LNCaP clone FGC (cell line): ENCODE measurements at places on chromosomes 4 and X.

GRCh38 chr4:16658183-16658582 lies 240.3 kb downstream of the LDB2 start:
- DNase-seq = no peak

DNA sequence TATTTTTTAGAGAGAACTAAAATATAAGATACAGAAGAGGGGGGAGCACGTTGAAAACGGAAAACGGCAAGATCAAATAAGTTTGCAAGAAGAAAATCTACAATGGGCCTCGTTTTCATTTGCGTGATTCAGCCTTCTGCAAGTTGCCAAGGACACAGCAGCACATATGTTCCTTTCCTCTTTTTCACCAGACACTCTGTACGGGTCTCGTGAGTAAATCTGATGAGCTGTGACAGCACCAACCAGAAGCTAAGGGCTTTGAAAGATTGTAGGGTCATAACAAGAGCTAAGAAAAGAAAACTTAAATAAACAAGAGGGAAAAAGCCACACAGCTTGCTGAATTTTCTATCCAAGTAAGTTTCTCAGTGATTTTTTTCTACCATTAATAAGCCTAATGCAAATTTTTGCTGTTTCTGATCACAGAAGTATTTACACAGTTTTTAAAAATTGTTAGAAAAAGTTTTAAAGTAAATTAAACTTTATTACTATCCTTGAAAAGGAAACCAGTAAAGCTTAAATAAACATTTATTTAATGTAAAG lies 63.4 kb downstream of the SCML2 start:
- DNase-seq = no peak

GRCh38 chr4:33959519-33959918 lies 2284.8 kb downstream of the ARAP2 start:
- no peak for DNase-seq

DNA sequence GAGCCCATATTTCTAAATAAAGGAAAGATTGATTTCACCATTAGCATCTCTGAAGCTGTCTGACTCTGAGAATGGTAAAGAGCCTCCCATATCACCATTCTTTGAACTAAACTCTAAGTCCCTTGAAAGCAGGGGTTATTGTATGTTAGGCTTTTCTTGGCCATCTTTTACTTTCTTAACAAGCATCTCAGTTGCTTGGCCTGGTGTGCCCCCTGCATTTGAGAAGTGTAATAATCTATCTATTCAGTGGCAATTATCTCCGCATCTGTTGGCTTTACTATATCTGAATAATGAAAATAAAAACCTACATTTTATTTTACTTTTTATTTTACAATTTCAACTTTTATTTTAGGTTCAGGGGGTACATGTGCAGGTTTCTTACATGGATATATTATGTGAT lies 128.3 kb upstream of the ARMCX2 start:
- DNase-seq = no peak

DNA sequence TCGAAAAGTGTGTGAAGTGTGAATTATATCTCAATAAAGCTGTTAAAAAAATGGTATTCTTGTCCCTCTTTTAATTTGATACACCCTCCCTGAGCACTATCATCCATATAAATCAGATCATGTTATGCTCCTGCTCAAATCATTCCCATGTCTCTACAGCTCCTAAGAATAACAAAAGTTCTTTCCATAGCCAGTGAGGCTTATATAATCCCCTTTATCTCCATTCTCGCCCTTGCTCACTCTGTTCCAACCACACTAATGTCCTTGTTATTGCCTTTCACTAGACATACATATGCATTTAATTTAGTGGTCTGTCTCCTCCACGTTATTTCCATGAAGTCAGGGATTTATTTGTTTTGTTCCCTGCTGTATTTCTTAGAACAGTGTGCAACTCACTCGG lies 10.5 kb downstream of the ZGRF1 start:
- DNase-seq = no peak

DNA sequence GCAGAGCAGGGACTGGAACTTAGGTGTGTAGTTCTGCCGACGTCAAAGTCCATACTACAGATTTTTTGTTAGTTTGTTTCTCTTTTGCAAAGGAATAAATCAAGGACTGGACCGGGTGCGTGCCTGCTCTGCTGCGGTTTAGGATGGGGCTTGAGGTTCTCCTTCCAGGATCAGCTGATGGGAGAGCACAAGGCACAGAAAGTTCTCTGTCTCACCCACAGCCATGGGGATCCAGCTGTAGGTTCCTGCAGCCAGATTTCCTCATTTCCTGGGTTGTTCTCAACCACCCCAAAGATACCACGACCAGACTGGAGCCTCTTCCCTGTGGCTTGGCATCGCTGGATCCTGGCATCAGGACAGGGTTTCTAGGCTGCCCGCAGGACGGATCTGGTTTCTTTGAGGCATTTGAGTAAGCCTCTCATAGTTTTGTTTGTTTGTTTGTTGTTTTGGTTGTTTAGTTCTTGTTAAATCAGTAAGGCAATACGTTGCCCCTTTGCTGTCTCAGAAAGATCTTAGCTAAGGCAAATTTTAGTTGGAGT lies 789 bp upstream of the SRPX start:
- no peak for DNase-seq

GRCh38 chr4:55347610-55348228 lies 1.7 kb downstream of the SRD5A3 start:
- DNase-seq = no peak

GRCh38 chr4:103268746-103269145 lies 70.6 kb upstream of the CENPE start:
- no peak for DNase-seq

DNA sequence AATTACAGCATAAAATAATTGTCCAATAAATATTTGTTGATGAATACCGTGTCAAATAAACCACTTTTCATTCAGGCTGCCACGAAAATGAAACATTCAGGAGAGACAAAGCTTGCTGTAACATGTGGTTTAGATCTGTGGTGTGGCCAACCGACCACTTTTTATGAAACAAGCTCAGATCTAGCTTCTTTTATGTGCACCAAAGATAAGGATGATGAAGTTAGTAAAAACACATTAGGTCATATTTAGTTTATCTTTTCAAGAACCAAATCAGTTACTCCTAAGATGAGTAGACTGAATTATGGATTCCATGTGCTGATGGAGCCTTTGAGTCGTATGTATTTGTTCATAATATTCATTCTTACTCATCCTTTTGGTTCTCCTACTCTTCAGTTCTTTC lies 35.8 kb downstream of the STOX2 start:
- DNase-seq = no peak

- DNase-seq = no peak
Measured at GRCh38 chr4:95522682-95523530, 25.9 kb downstream of the UNC5C start.
